ENCODE measurements at places on chromosomes 2 and 18. TPM values are rescaled to one million over a fixed set of nuclear protein-coding genes. Genes with fewer than 3 reads are reported as not detected.

GRCh38 chr18:70036771-70037347 is 89.2 kb upstream of the CD226 start:
- no peak for DNase-seq

Gene DSG4
- total RNA-seq: not detected

- no peak for DNase-seq
These were observed 203.6 kb upstream of the SLC35G4 start for GRCh38 chr18:11405804-11406203.

Gene RNU2-63P
- total RNA-seq: not detected

DNA sequence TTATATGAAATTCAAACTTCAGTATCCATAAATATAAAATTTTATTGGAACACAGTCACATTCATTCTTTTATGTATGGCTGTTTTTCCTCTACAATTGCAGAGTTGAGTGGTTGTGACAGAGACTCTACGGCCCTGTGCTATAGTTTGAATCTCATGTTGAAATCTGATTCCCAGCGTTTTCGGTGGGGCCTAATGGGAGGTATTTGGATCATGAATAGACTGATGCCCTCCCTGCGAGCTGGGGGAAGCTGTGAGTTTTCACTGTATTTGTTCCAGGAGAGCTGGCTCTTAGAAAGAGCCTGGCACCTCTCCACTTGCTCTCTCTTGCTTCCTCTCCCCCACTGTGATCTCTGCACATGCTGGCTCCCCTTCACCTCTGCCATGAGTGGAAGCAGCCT is 1.7 kb downstream of the PFN4 start:
- no peak for DNase-seq

DNA sequence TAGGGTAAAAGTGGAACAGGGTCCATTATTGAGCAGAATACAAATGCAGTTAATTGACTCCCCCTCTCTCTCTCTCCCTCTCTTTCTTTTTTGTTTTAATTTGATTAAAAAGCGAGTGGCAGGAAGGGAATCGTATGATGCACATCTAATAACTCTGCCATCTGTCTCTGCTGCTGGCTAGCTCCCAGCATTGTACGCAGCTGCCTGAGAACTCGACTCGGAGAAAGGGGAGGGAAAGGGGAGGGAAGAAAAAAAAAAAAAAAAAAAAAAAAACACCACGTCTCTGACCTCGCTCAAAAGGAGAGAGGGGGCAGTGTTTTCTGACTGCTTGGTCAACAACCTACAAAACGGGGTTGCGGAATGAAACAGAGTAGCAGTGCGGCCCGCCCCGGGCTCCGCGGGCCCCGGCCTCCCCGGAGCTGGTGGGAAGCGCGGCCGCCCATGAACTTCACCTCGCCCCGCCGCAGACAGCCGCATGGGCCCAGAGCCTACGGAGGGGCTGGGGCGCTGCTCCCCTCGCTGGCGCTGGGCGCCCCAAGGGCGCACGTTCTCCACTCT is 265.7 kb downstream of the TCF4 start:
- DNase-seq: peak; percentile 96

DNA sequence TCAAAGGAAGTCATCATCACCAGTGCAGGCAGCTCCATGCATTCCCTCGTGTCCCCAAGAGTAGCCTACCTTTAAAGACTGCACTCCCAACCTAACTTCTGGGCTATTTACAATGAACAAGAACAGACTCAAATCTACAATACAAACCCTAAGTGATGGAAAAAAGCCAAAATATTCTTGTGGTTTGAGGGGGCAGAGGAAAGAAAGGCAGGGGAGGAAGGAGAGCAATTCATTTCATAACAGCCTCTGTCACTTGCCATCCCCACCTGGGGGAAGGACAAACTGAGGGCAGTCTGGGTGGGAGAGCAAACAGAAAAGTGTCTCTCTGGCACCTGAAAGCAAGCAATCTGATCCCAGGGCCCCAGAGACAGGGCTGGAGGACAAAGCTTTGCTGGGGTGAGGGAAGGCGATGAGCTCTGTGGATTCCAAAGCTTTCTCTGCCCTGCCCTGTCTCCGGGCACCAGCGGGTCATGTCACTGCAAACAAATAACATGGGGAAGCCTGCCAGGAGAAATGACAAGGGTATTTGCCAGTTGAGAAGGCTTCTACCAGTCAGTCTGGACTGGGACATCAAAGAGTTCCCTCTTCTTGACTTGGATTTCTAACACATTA is 528.0 kb upstream of the TNP1 start:
- DNase-seq: no peak

GRCh38 chr2:217959723-217960122 is 43.1 kb downstream of the TNS1 start:
- no peak for DNase-seq

DNA sequence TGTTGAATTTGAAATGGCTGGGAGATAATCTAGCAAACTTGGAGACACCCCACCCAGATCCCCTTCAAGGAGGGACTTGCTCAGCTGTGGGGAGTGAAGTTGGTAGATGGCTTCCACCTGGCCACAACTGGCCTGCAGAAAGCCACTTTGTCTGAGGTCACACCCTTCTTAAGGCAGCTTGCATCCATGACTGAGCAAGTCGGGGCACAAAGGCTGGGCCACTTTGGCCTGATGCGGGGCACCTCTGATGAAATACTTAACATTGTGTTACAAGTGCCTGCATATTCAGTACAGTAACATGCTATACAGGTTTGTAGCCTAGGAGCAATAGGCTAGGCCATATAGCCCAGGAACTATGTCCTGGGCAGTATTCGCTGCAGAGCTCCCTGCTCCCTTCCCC is 13.4 kb upstream of the RPL37A start:
- DNase-seq: no peak

Gene PRKAG3
- not detected for total RNA-seq

- peak; percentile 69 for DNase-seq
These were observed 54.4 kb downstream of the CCDC88A start for GRCh38 chr2:55365303-55365702.

Gene D2HGDH
- 27.9 TPM for total RNA-seq

DNA sequence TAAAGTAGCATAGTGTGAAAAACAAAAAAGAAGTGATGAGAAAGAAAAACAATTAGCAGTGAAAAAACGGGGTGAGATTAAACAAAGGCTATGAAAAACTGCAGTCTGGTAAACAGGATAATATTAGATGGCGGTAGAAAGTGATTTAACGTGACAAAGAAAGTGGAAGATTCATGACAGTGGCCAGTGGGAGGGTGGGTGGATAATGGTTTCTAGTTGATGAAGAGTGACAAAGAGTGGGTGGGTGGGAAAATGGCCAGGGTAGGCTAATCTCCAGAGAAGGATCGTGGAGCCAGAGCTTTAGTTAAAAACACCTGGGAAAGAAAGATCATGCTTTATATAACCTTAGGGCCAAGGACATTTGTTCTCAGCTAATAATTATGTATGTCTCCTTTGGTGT is 1667.8 kb downstream of the LRP1B start:
- DNase-seq: no peak

DNA sequence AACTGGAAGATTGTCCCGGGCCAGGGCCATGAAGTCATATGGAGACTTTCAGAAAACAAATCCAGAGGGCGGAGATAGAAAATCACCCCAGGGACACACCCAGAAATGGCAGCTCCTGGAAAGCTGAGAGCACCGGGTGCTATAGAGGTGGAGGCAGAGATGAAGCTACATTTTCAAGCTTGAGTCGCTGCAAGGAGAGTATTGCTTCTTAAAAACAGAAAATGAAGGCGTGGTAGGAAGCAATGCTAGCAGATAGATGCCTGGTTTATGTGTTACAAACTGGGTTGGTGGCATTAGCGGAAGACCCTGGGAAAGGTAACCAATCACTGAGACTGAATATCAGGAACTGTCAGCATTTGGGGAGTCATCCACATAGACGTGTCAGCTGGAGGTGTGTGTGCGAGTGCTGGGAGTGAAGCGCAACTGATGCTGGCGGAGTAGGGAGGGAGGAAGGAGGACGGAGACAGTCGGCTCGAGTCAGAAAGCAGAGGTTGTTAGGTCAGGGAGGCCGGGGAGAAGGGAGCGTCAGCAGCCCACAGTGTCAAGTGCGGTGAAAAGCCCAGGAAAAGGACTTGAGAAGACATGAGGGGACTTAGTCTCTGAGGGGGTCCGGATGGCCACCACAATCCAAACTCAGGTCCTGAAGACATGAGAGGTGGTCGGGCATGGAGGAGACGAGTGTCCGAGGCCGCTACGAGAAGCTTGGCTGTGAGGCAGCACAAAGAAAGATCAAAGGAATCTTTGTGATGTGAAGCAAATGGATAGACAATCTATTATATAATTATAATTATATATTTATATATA is 45.4 kb downstream of the C18orf63 start:
- no peak for DNase-seq

DNA sequence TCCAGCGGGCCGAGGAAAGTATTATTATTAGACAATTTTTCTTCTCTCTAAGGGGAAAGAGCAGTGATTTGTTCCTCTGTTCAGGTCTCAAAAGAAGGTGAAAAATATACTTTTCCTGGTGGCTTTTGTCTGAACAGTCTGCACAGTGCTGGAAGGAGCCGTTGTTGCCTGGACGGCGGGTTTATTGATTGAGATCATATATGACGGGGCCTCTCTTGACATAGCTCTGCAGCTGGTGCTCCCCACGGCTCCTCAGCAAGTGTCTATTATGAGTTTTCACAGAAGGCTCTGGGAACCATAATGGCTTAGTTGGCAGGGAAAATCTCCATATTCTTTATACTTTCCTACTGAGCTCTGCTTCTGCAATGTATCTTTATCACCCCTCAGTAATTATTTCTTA is 42.9 kb downstream of the FSHR start:
- DNase-seq: no peak

DNA sequence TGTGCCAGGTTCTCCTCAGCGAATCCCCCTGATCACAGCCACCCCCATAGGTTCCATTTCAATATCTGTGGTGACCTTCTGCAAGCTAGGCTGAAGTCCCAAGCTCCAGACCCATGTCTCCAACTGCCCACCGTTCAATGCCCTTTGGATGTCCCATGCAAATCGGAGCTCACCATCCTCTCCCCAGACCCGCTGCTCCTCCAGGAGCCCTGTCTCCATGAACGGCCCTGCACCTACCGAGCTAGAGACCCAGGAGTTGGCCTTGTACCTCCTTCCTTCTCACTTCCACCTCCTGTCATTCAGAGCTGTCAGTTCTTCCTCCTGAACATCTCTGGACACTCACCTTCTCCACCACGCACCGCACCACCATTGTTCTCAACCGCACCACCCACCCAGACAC is 1.0 kb upstream of the FAHD2A start:
- DNase-seq: no peak

Gene SPHKAP
- not detected for total RNA-seq

- DNase-seq: no peak
These were observed 5.5 kb upstream of the SLC4A3 start for GRCh38 chr2:219621935-219622334.

All from endothelial cell of umbilical vein (primary cell).